ENCODE measurements at places on chromosomes 6 and 20.

DNA sequence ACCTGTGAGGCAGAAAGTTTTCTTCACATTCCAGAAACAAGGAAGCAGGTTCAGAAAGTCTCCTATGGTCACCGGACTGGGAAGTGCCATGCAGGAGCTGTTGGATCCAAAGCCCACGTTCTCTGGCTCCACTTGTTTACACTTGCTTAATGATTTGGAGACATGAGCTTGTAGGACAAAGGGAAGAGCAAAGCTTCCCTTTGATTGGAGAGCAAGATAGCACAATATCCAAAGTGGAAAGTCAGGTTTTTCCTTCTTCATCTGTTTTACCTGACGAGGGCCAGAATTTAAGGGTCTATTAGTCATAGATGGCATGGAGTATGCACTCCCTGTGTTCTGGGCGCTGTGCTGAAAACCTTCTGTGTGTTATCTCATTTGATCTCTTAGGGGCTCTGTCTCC is 81.2 kb downstream of the PDE7B start:
- no peak for DNase-seq

- no peak for DNase-seq
These were observed 91.9 kb downstream of the AKAP7 start for GRCh38 chr6:131227158-131227543.

GRCh38 chr20:11642866-11643265 is 274.8 kb upstream of the BTBD3 start:
- DNase-seq = no peak

GRCh38 chr6:148151896-148152643 is 190.6 kb upstream of the SASH1 start:
- DNase-seq = no peak

DNA sequence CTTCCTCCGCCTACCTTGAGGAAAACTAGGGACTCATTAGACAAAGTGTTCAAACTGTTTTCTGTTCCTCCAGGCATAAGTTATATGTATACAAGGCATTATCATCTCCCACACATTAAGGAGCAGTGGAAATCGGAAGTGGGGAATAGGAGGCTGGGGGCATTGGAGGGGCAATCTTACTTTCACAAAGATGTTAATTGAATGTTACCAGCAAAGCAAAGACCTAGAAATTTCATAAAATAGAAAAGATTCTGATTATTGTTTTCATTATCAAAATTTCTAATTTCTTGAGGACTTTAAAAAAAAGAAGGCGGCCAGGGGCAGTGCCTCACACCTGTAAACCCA is 501.7 kb upstream of the JARID2 start:
- DNase-seq = no peak

- DNase-seq = no peak
These were observed 46.9 kb downstream of the PDE10A start for GRCh38 chr6:165616116-165616515.
